ENCODE measurements at places on chromosomes 7 and 10.
A peak's percentile ranks its signal among the peaks of the same experiment; 100 is the strongest.

DNA sequence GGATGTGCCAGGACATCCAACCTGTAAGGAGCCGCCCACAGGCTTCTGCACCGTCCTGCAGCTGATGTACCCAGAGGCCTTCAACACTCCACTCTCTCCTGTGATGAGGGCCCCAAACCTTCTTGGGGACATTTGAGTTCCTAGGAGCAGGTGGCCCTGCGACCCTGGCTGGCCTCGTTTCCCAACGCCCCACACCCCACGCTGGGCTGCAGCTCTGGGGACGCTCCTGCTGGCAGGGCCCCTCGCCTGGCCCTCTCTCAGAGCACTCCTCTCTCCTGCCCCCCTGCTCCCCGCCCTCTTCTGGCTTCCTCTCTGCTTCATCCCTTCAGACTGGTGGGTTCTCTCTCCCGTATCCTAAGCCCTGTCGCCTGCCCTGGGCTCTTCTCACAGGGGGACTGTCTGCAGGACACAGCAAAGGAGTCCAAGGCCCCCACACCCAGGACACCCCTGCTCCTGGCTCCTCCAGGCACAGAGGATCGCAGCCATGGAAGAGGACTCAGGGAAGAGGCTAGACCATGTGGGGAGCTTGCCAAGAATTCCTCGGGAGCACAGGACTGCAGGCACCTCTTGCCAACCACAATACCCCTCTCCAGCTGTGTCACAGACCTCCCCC is 541.4 kb downstream of the TCERG1L start:
- no peak for DNase-seq

DNA sequence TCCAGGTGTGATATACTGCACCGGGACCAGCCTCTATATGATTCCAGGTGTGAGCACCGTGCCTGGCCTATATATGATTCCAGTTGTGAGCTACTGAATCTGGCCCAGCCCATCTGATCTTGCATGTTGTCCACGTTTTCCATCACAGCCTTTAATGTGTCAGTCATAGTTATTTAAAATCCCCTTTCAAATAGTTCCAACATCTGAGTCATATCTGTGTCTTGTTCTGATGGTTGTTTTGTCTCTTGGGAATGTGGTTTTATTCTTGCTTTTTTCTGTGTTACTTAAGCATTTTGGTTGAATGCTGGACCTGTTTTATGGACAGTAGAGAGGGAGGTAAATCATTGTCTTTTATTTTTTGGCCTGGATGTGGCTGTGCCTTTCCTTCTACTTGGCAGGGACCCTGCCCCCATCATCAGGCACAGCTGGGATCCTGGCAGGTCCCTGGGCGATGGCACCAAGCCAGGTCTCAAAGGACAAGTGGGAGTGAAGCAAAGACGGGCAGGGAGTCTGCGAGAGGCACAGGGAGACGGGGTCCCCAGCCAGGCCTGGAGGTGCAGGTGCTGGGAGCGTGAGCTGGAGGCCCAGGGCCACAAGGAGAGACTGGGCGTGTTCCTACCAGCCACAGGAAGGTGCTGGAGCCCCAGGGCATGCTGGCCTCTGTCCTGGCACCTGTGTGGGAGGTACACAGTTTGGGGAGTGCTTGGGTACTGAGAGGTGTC is 94.7 kb downstream of the DYNC2I1 start:
- peak; percentile 9 for DNase-seq

DNA sequence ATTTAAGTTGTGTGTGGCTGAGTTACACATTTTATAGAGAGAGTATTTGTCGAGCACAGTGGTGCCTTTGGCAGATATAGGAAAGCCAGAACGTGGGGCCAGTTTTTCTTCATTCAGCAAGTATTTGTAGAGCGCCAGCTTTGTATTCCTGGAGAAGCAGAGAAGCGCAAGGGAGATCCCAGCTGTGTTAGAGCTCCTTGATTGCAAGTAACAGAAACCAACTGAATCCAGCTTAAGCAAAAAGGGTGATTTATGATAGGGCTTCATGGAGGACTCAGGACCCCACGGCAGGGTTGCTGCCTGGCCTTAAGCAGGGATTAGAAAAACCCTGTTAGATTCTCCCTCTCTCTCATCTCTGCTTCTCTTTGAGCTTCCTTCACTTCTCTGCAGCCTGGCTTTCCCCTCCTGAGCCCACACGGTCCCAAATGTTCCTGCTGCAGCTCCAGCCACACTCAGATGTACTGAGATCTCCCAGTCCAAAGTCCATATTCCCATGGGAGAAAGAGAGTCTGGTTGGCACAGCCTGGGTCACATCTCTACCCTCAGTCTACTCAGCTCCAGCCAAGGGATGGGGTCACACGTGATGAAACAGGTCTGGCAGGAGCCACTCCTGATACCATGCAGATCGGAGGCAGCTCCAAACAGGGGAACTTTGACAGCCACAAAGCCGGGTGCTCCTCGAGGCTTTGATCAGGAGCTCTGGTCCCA is 16.7 kb downstream of the UBTD1 start:
- DNase-seq = no peak

GRCh38 chr7:116929021-116929420 is 24.3 kb upstream of the ST7 start:
- DNase-seq = no peak

DNA sequence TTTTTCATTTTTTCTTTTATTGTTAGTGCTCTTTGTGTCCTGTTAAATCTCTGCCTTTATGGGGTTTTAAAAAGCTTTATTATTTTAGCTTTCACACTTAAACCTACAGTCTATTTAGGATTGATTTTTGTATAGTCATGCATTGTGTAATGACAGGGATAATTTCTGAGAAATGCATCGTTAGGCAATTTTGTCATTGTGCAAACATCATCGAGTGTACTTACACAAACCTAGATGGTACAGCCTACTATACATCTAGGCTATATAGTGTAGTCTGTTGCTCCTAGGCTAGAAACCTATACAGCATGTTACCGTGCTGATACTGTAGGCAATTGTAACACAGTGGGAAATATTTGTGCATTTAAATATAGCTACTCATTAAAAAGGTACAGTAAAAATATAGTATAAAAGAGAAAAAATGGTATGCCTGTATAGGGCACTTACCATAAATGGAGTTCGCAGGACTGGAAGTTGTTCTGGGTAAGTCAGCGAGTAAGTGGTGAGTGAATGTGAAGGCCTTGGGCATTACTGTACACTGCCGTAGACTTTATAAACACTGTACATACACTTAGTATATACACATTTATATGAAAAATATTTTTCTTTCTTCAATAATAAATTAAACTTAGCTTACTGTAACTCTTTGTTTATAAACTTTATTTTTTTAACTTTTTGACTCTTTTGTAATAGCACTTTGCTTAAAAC is 16.0 kb downstream of the UBE2D1 start:
- peak; percentile 13 for DNase-seq

GRCh38 chr7:106423111-106423510 is 138.3 kb upstream of the NAMPT start:
- DNase-seq = no peak

DNA sequence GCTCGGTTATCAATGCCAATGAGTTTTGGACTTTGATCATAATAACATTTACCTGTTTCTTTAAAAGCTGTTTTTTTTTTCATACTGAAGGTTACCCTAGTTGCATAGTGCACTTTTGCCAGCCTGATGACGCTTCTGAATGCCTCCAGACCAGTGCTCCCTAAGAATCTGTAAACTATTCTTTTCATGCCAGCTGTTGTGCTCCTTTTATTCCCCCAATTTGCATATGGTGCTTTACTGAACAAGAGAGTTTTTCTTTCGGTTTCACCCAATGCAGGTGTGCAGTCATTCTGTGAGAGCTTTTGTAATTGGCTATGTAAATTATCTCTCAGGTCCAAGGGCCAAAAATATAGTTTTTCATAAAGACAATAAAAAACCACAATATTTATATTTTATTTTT is 48.1 kb upstream of the GLCCI1 start:
- DNase-seq = no peak

DNA sequence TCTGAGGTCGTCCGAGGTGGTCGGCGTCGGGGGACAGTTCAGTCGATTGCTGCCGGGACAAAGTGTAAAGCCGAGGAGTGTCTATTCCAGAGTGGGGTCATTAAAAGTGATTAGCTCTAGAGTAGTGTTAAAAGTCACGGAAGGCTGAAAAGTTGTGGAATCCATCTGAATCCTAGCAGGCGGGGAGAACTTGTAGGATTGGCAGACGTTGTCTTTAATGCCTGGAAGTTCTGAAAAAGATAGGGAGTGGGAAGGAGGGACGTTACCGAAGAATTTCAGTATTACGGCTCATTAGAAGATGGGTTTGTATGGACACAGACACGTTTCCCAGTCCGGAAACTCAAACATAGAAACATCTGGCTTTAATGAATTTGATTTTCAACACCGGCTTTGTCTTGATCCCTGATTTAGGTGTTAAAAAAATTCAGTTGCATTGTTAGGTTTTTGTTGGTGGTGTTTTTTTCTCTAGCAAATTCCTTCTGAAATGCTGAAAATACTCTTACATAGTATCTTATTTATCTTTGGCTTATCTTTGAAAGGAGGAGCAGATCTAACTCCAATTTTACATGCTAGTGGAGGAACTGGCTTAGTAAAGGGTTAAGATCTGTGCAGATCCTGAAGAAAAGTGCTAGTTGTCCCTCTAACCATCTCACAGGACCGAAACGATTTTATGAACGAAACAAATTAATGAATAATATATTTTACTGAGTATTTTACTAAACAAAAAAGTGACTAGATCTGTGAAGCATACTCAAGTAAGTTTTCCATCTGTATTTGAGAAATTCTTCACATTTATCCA is 900 bp downstream of the MKLN1 start:
- DNase-seq = peak; percentile 43

DNA sequence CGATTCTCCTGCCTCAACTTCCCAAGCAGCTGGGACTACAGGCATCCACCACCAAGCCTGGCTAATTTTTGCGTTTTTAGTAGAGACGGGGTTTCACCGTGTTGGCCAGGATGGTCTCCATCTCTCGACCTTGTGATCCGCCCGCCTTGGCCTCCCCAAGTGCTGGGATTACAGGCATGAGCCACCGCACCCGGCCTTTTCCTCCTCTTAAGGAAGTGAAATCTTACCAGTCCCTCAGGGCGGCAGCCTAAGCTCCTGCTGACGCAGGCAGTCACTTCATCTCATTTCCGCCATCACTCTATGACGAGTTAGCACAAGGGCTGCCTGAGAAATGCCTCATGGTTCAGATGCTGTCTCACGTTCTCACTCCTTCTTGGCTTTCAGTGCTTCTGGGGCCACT is 246.0 kb upstream of the SHH start:
- DNase-seq = no peak

GRCh38 chr10:69807122-69807521 is 5.4 kb downstream of the COL13A1 start:
- DNase-seq = peak; percentile 92

DNA sequence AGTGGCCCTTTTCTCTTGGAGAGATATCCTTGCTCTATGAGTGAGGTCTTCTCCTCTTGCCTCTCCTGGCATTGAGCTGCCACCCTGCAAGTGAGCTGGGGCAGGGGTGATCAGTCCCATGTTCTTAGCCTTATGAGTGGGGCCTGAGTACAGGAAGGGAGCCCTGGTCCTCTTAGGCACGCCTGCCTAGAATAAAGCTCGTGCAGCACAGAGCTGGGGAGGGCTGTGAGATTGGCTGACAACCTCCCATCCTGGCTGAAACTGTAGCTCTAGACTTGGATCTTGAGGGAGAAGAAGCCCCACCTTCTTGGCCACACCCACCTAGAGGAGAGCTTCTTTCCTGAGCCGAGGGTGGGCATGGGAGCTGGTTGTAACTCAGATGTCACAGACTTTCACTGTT is 305.0 kb upstream of the ZNF32 start:
- DNase-seq = no peak

DNA sequence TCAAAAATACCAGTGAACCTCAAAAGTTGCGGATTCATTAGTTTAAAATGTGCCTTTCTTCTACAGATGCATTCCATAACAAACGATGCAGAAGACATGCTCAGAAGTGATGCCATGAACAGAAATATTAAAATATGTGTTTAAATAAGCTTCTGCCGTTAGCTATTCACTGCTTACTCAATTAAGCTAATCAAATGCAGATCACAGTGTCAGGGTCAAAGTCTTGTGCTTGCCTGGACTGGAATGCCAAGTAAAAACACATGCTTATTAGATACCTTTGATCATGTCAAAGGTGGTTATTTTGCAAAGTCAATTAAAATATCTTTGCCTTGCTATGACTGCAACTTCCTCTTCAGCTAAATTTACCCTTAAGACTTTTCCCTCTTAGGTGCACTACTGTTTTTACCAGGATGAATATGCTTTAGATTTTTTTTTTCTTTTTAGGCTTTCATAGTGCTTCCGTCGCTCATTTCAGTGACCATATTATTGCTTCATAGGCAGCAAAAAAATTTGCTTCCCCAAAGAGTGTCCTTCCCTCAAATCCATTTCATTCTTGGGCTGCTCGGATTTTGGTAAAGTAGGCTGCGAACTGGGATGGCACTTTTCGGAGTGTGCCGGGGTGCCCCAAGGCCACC is 905 bp downstream of the ASB13 start:
- DNase-seq = peak; percentile 36

DNA sequence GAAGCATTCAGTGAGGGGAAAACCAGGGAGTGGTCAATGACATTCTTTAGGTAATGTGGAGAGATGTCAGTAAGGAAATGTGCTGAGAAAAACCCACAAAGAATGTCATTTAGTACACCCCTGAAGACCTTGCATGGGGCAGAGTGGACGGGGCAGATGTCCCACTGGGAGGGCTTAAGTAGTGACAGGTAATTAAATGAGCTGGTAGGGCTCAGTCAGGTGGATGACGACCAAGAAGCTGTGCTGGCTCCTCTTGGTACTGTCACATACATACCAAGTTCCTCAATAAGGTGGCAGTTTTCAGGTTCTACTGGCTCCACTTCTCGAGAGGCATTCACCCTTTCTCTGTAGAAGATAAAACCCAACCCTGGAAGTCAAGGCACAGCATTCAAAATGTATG is 1.8 kb downstream of the PON3 start:
- no peak for DNase-seq

- DNase-seq = no peak
Observed at GRCh38 chr10:72275351-72276012, 1.8 kb downstream of the DDIT4 start.

GRCh38 chr7:158384746-158385145 is 202.9 kb downstream of the PTPRN2 start:
- DNase-seq = no peak

DNA sequence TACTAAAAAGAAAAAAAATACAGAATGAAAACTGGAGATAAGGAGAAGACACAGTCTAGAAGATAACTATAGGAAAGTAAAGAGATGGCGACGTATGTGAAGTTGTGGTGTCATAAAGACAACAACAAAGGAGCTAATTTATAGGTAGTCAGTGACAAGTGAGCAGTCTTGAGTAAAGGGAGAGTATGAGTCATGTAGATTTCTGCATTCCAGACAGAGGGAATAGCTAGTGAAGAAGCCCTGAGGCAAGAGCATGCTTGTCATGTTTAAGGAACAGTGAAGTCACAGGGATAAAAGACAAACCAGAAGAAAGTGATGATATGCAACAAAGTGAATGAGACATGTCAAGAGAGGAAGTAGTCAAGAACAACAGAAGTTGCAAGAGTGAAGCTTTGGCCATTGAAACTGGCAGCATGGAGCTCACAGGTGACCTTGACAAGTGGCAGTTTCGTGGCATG is 2.3 kb upstream of the MIOS start:
- peak; percentile 93 for DNase-seq

DNA sequence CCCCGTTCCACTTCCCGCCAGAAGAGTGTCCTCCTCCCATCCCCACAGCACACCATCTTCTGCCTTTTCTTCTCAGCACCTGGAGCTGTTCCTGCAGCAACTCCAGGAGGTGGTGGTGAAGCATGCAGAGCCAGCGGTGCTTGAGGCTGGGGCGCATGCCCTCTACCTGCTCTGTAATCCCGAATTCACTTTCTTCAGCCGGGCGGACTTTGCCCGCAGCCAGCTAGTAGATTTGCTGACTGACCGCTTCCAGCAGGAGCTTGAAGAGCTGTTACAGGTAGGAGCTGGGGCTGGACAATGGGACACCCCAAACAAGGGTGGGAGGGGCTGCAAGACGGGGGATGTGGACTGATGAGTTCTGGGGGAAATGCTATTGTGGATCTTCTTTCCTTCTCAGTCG is 19.1 kb upstream of the PVRIG start:
- no peak for DNase-seq
